ENCODE measurements at places on chromosomes 3 and 15.

DNA sequence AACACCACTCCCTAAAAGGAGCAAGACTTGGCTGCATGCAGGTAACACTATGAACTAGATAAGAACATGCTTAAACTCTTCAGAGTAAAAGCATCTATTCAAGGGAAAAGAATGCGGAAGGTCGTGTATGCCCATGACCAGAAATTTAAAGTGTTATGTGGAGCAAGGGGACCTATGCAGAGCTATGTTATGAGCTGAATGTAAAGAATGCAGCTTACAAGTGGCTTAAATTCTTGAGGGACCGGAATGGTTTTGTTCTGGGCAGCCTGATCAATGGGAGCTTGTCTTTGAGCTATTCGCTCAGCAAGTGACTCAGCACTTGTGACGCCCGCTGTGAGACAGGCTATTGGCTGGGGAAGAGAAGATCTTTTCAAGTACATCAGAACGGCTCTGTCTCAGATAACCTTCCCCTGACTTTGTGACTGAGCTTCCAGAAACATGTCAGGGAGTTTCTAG is 367.5 kb upstream of the THBS1 start:
- peak; percentile 98 for DNase-seq

- DNase-seq = no peak
Measured at GRCh38 chr3:107756649-107757048, 233.9 kb downstream of the BBX start.

DNA sequence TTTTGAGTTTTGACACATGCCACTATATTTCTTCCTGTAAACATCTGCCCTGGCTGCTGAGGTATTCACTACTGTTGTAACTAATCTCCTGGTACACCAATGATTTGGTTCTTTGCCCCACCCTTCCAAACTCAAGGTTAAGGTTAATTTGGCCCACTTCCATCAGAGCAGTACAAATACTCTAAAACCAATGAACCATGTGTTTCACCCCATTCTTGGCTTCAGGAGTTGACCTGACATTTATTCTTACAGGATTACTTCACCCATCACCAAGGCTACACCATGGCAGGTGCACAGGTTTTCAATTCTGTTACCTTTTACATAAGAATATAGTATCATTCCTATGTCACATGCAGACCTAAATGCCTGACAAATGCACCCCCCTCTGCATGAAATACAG is 1179.9 kb downstream of the ZPLD1 start:
- DNase-seq = no peak

GRCh38 chr3:187920913-187921312 is 175.6 kb upstream of the BCL6 start:
- DNase-seq = peak; percentile 46

DNA sequence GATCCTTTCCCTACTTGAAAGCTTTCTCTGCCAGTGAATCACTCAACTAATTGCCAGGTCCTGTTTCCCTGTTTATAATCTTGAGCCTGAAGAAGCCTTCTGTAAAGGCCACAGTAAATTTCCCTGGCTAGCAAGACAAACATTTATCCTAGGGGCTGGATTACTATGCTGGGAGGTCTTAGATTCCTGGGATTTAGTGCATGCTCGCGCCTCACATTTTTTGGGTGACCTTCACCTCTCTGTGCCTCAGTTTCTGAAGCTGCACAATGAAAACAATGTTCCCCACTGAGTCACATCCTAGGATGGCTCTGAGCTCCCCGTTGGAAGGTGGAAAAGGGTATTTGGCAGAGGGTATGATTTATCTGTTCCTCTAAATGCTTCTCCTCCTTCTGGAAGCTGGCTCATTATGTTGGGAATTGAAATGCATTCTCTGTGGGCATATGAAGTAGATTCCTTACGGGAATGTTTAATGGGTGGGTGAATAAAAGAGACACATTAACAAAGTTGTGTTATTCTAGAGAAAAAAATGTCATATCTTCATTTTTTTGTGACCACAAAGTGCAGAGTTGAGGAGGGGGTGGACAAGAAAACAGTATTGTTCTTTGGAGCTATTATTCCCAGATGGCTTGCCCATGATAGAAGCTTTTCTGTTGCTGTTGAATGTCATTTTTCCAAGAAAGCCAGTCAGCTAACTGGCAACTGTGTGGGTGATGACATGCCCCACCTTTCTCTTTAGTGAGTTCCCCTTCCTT is 32.4 kb downstream of the LSM3 start:
- peak; percentile 89 for DNase-seq

GRCh38 chr3:78794431-78794830 is 973.4 kb downstream of the ROBO1 start:
- no peak for DNase-seq

GRCh38 chr3:198079771-198080520 is 119.9 kb downstream of the LMLN start:
- no peak for DNase-seq

Measured in fibroblast of the aortic adventitia (primary cell).